Tibial nerve (tissue), 4 donors: ENCODE measurements at places on chromosomes 2 and 18. TPM values are rescaled to one million over a fixed set of nuclear protein-coding genes. Genes with fewer than 3 reads are reported as not detected.

IL36B gene
- not detected for total RNA-seq

FER1L5 gene
- not detected for total RNA-seq

SLC19A3 gene
- 29.5 TPM for total RNA-seq

IL36G gene
- not detected for total RNA-seq

RGPD4 gene
- not detected for total RNA-seq

TMEM198 gene
- 2.4 TPM for total RNA-seq

SCYGR4 gene
- total RNA-seq, result not detected

VWA3B gene
- not detected for total RNA-seq

MAP2 gene
- total RNA-seq, result 31.7 TPM

LDLRAD4 gene
- total RNA-seq, result 14.0 TPM

- no peak for DNase-seq
These were observed 27.4 kb upstream of the CCNYL1 start for GRCh38 chr2:207683879-207684627.

GRCh38 chr18:58180738-58181353 is 136.8 kb downstream of the NEDD4L start:
- DNase-seq, result peak; percentile 25

DNA sequence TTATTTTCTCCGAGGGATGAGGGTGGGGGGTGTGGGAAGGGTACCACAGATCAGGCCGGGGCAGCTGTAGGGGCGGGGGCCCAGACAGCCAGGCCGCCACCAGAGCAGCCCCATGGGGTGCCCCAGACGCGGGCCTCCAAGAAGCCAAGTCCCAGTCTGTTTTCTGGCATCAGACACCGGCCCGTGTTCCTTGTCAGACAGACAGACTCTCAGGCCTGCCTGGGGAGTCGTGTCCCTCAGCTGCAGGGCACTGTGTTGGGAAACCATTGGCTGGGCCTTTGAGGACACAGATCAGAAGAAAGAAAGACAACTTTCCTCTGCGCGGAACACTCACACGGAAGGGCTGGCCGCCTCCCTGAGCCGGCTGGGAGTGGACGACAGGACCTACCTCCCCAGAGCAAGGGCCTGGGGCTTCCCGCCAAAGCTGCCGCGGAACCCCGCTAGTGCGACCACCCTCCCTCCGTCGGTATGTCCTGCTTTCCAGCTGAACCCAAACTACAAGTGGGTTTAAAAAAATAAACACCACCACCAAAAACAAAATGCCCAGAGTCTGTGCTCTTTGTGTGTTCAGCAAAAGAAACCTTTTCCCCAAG is 88.0 kb downstream of the SMAD7 start:
- DNase-seq, result no peak

DNA sequence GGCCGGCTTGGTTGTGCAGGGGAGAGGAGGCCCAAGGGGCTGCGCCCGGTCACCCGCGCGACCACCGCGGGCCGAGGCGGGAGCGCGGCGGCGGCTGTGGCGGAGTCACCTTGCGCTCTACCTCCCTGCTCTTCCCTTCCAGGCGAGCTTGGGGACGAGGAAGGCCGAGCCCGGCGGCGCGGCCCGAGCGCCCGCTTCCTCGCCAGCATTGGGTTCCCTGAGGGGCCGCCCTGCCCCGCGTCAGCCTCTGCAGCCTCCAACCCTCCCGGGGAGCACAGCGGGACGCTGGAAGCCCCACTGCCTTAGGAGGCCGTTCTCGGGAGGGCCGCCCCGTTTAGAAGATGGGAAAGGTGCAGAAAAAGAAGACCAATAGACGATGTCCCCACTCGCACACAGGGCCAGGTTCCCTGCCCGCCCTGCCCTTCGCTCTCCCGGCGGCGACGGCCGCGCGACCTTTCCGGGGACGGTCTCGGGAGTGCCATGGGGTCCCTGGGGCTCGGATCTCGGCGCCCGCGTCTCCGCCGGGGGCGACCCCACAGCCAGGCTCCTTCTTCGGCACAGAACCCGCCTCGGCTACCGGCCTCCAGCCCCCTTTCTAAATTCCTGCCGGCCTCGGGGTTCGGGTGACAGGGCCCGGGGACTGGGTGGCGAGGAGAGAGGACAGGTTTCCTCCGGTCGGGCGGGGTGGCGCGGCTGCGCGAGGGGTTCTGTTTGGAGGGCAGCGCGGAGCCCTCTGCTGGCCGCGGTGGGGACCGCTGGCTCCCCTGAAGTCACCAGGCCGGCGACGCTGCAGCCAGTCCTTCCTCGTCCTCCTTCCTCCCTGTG is 85.5 kb downstream of the HS6ST1 start:
- DNase-seq, result peak; percentile 76

DNA sequence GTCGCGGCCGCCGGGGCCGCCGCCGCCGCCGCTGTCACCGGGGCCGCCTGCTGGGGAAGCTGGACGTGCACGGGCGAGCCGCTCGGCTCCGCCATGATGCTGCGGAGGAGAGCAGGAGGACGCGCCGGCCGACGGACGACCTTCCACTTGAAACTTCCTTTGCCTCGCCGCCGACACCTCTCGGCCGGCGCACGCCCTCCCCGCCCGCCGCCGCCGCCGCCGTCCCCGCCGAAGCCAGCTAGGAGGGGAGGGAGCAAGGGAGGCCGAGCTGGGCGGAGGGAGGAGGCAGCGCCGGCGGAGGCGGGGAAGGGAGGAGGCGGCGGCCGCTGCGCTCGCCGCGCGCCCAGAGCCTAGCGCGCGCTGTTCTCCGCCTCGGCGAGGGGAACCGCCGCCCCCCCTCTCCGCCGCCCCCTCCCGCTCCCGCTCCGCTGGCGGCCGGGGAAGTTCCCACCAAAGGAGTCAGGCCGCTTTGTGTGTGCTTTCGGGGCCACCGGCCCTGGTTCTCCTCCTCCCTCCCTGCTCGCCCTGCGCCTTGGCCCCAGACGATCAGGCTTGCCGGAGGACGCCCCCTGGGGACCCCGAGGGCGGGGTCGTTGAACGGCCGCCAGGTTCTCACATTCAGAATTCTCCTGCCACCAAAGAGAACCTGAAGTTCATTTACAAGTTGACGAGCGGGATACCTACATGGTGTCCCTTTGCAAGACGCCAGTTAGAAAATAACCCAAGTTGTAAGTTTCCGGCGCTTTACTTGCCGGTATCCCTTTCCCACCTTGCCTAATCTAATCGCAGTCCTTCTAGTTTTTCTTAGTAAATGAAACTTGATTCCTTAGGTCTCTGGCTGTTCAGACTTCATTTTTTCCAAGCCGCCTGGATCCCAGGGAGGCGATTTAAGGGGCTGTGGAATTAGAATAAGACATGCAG is at the start of gene STK39:
TSS of gene STK39 (minus strand) at position 255 of the 921 bp plus-strand sequence. CDS start at position 95, 160 bp downstream.
- peak; percentile 35 for DNase-seq

DNA sequence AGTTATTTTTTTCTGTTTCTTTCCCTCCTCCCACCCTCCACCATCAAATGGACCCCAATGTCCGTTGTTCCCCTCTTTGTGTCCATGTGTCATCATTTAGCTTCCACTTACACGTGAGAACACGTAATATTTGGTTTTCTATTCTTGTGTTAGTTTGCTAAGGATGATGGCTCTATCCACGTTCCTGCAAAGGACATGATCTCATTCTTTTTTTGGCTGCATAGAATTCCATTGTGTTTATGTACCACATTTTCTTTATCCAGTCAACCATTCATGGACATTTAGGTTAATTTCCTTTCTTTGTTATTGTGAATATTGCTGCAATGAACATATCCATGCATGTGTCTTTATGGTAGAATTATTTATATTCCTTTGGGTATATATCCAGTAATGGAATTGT is 91.3 kb upstream of the TNP1 start:
- no peak for DNase-seq

GRCh38 chr2:71748227-71748626 is 294.9 kb downstream of the DYSF start:
- DNase-seq, result peak; percentile 33

DNA sequence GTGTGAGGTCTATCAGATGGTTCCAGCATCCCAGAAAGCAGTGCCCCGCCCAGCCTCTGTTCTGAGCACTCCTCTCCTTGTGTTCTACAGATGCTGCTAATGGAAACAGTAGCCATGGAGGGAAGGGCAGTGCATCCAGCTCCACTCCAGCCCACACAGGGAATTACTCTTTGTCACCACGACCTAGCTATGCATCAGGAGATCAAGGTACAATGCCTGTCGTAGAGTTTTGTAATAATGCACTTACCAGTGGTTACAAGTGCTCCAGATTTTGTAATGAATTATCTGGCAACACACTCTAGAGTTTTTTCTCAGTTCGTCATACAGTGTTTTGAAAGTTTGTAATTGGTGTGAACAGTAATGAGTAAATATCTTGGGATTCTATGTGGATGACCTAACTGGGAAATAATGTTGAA is 161.1 kb downstream of the ESCO1 start:
- no peak for DNase-seq

DNA sequence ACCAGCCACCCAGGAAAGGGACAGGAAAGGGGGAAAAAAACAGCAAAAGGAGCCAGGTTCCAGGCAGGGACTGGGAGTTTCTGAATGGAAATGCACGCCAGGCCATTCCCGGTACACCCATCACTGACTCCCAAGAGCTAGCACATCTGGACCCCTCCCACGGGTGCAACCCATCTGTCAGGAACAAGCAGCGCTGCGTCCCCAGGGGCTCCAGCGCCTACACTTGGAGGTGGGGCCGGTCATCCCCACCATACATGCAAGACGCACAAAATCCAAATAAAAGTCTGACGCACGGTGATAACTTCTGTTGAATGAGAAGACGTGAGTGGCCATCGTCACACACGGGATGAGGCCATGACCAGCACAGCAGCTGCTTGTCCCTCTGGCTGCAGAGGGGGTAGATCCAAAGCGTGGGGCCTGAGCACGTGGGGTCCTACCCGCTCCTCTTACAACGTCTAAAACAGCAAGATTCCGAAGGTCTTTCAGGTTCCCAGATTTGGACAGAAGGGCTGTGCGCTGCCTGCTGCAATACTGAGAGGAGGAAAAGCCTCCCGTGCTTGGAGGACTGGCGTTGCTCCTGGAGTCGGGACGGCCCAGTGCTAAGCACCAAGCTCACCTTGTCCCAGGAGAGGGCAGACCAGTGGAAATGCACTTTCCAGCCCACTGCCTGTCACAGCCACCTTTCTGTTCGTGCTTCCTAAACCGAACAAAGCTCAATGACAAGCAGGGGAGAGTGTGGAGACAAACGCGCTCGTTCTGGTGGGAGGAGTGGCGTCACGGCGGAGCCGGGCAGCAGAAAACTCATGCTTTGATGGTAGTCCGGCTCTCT is 68.9 kb downstream of the NDUFA10 start:
- no peak for DNase-seq

GRCh38 chr2:4964579-4964978 is 727.6 kb upstream of the SOX11 start:
- DNase-seq, result no peak

DNA sequence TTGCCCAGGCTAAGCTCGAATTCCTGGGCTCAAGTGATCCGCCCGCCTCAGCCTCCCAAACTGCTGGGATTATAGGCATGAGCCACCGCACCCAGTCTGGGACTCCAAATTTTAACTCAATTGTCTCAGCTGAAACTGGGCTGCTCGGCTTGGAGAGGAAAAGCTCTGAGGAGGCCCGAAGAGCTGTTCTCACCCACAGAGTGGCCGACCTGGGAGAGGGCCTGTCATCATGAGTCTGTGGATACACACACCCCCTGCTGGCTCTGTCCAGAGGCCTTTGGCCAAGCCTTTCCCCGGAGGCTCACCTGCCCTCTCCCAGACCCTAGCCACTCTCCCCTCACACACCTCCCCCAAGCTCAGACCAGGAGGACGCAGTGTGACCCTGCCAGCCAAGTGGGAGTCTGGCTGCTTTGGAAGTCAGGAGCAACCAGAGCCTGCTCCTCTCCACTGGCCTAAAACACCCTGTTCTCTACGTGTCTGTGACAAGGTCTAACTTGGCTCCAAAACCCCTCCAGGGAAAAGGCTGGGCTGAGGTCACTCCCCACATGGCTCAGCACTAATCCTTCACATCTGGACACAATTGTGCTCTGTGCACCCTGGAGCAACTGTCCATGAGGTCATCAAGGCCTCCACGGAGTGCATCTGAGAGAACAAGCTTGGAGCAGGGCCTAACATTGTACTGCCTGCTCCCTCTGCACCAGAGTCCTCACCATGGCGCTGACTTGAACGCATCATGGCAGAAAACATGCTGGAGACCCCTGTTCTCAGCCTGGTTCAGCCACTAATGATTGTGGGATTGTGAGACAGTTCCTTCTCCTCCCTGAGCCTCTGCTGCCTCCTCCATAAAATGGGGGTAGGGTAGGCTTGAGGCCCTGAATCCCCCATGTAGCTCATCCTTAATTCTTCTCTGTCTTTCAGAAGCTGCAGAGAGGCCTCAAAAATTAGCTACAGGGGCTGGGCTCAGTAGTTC is 49.9 kb upstream of the RAB6C start:
- peak; percentile 41 for DNase-seq

- no peak for DNase-seq
These were observed 215.5 kb upstream of the FN1 start for GRCh38 chr2:215651412-215651811.

- peak; percentile 42 for DNase-seq
These were observed 32.5 kb upstream of the CD28 start for GRCh38 chr2:203673933-203674332.

- DNase-seq, result no peak
These were observed 135.9 kb upstream of the ARL4C start for GRCh38 chr2:234632527-234633391.

DNA sequence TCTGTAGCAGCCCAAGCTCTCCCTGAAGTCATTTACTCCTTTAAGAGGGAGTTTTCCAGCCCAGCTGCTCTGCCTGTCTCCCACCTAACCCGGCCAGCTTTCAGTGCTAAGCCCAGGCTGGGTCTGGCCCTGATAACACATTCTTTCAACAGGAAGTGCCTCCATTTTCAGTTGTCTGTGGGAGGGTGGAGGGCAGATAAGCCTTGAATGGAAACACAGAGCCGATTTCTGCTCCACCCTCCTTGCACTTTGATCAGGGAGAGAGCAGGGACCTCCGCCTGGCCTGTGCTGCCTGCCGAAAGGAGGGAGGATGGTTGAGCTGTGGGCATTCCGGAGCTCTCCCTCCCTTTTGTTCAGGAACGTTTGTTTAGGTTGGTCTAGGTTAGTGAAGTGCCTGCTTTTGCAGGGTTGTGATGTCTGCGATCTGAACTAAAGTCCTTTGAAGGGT is 24.8 kb downstream of the GATA6 start:
- no peak for DNase-seq

GRCh38 chr2:69798290-69798908 is 31.1 kb upstream of the GMCL1 start:
- peak; percentile 17 for DNase-seq

DNA sequence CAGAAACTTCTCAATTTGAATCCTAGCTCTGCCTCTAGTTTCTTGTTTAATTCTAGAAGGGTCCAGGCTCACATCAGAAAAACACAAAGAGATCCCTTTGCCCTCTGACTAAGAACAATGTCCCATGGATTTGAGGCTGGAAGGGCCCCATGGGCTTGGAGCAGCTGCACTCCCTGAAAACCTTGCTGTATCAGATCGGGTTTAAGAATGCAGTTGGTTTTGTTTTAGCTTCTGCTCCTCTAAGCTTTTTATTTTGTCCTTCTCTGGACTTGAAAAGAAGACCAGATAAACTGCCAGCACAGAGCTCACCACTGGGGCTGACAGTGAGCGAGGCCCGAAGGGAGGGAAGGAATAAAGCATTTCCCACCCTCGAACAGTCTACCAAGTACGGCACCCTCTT is 69.2 kb upstream of the WIPF1 start:
- DNase-seq, result no peak

DNA sequence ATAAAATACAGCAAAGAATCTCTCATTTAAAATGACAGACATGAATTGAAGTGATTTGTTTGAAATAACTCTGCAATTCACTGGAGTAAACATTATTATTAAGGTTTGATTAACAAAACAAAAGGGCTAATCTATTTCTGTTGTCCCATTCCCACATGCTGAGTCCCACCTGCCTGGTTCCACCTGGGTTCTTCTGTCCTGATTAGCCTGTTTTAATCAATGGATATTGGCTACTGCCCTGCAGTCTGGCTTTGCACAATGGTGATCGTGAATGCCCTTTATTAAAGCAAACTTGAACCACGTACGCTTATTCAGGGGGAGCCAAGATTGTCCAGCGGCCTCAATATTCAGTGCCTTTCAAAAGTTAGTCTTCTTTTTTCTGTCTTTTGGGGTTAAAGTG is 72.8 kb upstream of the CDH19 start:
- no peak for DNase-seq
